ENCODE measurements at places on chromosomes 1 and 21.

GRCh38 chr1:171344473-171344820 lies 30.5 kb downstream of the FMO4 start:
- DNase-seq: no peak

DNA sequence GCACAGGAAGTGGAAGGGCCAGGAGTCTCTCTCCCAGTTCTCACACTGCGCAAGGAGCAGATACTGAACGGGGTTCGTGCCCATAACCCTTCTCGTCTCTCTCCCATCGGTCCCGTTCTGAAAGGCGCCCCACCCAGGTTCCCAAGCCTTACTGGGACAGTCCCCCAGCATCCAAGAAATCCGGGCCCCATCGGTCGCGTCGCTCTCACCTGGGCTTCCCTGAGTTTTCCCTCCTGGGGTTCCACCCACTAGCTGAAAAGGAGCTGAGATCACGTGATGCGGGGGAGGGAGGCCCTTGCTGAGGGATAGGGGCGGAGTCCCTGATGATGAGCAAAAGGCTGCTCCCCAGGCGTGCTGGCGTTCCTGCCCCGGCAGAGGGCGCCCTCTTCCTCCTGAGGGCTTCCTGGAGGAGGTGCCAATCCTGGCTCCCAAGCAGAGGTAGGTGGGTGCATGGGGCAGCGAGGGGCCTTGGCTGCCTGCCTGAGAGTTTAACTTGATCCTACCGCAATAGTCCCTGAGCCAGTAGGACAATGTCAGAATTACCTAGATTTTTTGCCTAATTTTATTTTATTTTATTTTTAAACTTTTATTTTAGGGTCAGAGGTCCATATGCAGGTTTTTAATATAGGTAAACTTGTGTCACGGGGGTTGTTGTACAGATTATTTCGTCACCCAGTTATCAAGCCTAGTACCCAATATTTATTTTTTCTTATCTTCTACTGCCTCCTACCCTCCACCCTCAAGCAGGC lies at the start of gene SPOCD1:
Gene SPOCD1 (minus strand): TSS at position 271 of the 749 bp plus-strand sequence. CDS start 689 bp downstream, outside the sequence.
- peak; percentile 24 for DNase-seq

GRCh38 chr1:100604372-100604771 lies 66.4 kb downstream of the GPR88 start:
- DNase-seq: no peak

- no peak for DNase-seq
These were observed 5.2 kb upstream of the ARID1A start for GRCh38 chr1:26690576-26691031.

GRCh38 chr1:205350124-205350523 lies 6.6 kb downstream of the KLHDC8A start:
- no peak for DNase-seq

DNA sequence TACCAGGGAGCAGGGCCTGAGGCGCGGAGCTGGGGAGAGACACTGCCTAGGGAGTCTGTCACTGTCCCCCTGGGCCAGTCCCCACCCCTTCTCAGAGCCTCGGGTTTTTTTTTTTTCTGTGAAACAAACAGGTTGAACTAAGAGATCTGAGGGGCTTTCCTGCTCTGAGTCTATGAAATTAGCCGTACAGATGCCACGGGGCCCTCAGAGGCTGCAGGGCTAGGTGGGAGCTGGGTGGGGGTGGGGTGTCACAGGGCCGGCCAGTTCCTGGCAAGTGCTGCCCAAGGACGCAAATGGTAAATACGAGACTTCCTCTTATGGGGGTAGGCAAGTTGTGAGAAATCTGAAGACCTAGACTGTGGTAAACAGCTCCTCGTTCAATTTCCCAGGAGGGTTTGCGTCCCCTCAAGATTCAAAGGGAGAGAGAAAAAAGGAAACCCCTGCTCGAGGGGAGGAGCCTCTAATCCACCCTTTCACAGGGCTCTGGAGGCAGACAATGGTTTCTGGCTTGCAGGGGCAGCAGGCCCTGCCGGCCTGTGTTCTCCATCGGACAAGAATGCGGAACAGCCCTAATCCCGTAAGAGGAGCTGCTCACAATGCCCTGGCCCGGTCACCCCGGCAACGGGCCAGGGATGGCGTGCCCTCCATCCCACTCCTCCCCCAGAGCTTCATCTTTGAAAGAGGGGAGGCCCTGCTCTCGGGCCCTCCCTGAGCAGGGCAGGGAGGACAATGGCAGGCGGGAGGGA lies 7.8 kb downstream of the NUAK2 start:
- DNase-seq: peak; percentile 18

DNA sequence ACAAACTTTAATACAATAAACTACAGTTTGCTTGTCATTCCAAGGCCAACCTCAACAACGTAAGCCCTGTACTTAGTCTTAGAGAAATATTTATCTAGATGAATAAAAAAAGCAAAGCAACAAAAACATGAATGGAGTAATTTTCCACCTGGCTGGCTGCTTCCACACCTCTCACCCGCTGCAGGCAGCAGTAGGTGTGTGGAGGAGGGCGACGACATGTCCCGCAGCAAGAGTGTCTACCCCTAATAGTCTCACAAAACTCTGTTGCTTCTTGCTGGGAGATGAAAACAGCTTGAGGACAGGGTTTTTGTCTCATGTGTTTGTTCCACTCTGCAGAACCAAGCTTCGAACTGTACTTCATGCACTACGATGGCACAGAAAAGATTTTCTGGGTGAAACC lies 48.8 kb upstream of the IGSF5 start:
- DNase-seq: no peak

DNA sequence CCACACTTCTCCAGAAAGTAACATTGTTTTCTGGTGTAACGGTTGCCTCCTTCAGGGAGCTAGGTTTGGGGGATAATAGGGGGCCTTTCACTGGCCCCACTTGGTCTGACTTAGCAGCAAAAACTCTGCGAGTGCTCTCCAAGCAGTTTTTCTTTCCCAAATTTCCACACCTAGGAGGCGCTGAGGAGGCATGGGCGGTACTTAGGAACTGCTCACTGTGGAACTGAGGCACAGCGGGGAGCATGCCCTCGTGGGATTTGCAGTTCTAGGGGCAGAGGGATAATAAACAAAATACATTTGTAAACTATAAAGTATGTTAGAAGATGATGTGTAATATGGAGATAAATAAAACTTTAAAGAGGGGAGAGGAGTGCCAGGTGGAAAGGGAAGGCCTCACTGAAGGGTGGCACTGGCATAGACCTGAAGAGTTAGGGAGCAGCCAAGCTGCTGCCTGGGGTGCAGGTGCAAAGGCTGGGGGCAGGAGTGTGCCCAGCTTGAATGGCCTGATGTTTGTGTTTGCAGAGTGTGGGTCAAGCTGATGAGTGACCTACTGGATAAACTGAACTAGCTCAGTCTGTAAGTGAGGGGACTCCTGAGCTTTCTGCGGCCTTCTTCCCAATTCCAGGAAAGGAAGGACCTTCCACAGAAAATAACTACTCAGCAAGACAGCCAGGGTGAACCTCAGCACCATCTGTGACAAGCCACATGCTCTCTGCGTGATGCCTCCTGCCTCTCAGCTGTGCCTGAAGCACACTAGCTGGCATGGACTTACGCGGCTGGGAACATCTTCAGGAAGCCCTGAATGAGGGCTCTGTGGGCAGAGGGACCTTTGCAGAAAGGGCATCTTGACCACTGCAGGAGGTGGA lies 1.9 kb downstream of the EPHX1 start:
- DNase-seq: no peak

- no peak for DNase-seq
These were observed 172.9 kb upstream of the ESRRG start for GRCh38 chr1:216896146-216896545.

- DNase-seq: no peak
These were observed 309.4 kb downstream of the BRINP3 start for GRCh38 chr1:190168116-190168892.

DNA sequence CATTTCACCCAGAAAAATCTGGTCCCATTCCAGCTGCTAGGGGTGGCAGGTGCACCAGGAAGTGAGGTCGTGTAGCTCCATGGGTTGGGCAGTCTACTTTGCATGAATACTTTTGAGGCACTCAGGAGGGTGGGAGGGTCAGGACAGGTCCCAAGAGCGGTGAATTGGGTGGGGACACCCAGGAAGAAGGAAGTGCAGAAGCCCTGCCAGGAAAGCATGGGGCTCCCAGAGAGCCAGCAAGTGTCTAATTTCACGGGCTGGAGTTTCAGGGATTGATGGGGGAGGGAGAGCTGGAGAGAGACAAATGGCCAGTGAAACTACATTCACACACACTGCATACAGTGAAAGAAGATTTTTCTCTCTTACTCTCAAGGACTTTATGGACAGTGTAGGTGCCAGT lies 137.8 kb downstream of the GALNT2 start:
- no peak for DNase-seq

DNA sequence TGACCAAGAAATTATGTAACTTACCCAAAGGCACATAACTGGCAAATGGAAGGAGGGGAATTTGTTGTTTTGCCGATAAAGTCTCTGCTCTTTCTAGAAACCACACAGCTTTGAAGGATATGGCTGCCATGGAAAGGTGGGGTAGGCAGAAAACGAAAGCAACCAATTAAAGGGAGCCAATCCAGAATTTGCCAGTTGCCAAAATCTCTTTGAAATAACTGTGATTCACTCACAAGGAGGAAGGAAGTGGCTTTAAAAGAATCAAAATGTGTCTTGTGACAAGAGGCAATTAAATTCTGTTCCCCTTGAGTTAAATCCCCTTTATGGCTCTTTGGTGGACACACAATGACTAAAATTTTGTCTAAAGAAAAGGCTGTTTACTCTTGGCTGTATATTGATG lies 61.2 kb upstream of the CCDC190 start:
- DNase-seq: no peak

- DNase-seq: no peak
These were observed 228.4 kb downstream of the DAB1 start for GRCh38 chr1:57195436-57195941.

DNA sequence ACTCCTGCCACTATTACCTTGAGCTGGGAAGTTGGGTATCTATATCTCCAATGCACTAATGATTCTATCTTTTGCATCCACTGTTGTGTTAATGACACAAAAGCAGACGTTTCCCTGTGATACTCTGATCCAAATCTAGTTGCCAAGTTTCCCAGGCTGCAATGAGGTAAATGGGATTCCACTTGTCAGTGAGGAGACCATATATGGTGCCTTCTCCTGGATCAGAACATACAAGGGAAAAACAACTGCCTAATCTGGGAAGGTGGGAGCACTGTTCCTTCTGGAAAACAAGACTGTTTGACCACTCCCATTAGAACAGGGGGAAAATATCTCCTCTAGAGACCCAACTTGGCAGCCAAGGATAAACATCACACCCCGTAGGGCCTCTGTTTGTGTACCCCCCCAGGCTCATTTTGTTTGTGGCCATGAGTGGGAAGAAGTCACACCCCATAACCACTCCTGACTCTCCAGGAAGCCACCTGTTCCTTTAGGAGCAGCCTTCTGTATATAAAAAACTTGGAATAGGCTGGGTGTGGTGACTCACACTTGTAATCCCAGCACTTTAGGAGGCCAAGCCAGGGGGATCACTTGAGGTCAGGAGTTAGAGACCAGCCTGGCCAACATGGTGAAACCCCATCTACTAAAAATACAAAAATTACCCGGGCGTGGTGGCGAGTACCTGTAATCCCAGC lies 28.5 kb upstream of the SLC6A9 start:
- DNase-seq: no peak
